CD4-positive, alpha-beta T cell treated with Interleukin-2 at 100 ng/mL for 4 hours (primary cell): ENCODE measurements at places on chromosomes 7 and 10.

- DNase-seq, result no peak
Measured at GRCh38 chr7:46220066-46220630, 299.1 kb upstream of the IGFBP3 start.

GRCh38 chr7:98360221-98361130, 40.4 kb downstream of the BAIAP2L1 start:
- DNase-seq, result no peak

DNA sequence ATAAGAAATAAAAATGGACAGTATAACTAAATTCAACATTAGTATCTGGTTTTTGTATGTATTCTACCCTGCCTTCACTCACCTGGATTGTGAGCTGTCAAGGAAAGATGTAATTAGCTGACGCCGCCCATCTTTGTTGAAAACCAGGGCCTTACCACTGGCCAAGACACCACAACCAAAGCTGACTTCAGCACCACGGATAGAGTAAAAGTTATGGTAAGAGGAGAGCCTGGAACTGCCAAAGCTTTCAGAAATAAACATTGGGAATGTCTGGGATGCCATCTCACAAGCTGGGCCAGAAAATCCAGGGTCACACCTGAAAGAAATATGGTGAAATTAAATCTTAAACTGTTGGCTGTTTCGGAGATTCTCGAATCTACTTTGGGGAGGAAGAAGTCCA, 190.1 kb upstream of the SLC26A5 start:
- no peak for DNase-seq

- no peak for DNase-seq
Measured at GRCh38 chr10:52956461-52956860, 183.9 kb upstream of the MBL2 start.

DNA sequence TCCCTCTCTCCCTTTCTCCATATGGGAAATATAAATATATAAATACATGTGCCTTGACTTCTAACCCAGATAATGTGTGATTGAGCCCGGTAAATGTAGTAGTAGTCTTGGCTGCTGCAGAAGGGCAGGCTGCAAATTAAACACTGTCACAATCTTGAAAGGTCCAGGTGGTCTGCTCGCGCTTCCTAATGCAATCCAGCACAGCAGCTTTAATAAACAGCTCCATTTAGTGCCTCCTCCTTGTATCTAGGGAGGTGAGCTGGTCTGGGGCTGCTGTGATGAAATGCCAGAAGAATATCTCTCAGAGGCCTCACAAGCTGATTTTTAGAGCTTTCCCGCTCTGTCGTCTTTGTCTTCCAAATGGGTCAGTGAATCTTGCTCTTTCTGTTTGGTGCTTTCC, 782 bp downstream of the POU6F2 start:
- no peak for DNase-seq

DNA sequence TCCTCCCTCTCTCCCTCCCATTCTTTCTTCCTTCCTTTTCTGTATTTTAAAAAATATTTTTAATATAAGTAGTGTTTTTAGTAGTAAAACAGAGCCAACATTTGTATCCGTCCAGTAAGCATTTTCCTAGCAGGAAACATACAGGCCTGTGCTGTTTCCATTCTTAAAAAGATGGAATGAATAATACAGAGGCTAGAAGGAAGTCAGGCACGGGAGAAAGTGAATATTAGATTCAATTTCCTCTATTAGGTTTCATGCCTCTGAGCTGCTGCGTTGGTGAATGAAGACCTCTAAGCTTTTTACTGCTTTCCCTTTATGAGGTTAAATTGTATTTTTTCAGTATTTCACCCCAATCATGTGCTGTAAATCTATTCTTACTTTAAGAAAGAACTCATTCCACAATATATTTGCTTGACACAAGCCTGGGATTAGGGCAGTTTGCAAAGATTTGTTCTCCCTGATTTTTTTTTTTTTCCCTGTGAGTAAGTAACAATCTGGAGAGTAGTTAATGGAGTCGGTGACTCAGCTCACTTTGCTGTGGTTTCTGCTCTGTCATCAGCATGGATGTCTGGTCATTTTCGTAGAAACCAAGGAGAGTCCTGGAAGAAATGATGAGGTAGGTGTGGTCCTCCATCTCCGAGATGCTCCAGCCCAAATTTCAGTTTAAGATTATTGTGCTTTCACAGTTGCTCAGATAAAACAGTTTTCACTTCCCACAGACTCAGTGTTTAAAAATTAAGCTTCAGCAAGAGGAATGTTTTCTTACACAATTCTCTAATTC, 76.1 kb upstream of the PITRM1 start:
- DNase-seq, result peak; percentile 19

DNA sequence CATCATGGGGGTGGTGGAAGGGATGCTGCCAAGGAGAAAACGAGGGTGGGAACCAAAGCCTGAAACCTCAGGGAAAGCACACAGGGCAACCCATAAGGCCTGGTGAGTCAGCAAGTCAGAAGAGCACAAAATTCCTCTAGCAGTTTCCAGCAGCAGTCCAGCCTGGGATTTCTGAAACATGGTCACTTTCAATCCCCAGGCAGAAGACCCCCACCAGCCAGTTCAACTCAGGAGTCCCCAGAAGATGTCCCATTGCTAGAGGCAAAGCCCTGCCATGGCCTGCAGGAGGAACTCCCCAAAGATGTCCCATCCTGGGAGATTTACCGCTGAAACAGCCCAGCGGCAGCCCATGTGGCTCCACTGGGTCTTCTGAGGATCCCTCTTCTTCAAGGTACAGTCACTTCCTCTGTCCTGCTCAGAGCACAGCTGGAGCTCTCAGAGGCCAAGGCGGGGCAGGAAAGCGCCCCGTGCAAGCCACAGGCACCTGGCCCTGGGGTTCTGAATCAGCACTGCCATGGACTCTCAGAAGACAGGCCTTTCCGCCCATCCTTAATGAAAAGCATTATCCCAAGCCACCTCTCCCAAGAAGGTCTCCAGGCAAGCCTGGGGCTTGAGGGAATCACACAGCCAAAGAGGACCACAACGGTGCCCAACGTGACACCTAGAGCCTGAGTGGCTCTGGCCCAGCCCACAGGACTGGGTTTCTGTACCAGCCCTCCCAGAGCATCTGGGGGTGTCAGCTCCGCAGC, 196.9 kb downstream of the GRID1 start:
- no peak for DNase-seq

GRCh38 chr10:18968159-18968558, 80.4 kb upstream of the MALRD1 start:
- DNase-seq, result no peak

DNA sequence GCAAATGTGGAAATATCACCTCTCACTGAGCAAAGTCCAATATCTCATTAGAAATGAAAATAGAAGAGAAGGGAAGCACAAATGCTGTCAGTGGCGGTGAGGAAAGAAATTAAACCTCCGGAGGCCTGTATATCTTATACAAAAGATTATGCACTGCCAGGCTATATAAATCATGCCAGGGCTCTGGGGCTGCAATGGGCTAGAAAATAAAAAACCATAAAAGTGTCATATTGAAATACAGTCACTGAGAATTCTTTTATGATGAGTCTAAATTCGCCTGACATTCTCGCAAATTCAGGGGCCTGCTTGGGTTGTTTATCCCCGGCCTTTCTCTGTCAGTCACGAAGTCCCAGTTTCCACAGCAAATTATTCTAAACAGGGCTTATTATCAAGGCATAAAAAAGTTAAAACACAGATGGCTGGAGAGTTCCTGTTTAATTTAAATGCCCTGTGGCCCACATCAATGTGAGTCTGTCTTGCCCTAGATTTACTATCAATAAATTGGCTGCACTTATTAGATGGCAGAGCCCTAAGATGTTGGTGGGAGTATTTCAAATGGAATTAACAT, 193.8 kb downstream of the SNX10 start:
- no peak for DNase-seq

- no peak for DNase-seq
Measured at GRCh38 chr7:6202117-6202516, 70.3 kb downstream of the CYTH3 start.

- DNase-seq, result no peak
Measured at GRCh38 chr7:155463114-155463811, 5.3 kb downstream of the EN2 start.

DNA sequence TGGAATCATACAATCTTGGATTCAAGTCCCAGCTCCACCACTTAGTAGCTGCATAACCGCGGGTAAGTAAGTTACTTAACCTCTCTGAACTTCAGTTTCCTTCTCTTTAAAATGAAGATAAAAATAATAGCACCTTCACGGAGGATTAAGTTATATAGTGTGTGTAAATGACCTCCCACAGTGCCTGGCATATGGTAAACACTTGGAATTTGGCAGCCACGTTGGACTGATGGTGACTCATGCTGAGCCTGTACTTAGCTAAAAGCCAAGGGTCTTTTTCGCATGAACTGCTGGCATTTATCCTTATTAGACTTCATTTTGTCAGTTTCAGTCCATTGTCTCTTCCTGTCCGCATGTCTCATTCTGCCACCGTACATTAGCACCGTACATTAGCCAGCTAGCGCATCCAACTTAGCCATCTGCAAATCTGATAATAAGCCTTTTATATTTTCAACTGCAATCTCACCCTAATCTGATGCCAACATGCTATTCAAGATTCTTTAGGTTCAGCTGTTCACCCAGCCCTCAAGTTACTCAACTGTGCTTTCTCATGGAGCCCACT, 11.2 kb downstream of the SLC13A4 start:
- no peak for DNase-seq

GRCh38 chr7:53672681-53673080, 637.2 kb downstream of the POM121L12 start:
- DNase-seq, result no peak

DNA sequence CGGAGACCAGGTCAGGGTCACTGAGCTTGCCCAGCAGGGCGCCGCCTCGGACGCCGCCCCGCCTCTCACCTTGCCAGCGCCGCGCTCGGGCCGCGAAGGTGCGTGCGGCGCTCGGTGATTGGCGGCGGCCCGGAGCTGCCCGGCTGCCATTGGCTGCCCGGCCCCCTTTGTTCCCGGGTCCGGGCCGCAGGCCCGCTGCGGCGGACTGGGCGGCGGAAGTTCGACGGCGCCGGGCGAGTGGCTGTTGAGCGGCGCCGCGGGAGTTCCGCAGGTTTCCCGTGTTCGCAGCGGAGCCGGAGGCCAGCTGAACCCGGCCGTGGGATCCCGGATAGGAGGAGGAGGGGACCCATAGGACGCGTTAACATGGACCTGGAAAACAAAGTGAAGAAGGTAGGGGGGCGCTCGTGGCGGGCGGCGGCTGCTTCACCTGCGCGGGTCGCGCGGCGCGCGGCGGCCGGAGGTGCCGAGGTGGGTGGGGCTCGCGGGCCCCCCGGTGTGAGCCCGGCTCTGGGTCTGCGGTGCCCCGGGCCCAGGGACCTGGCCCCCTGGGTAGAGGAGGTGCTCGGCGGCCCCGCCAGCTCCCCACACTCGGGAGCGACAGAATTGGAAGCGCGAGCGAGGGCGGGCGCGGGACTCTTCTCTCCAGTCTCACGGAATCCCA, at the start of gene TES:
Gene TES, plus strand, starts transcription at position 195 of the 661 bp plus-strand sequence. Its CDS starts 169 bp downstream, at position 364.
- peak; percentile 67 for DNase-seq

DNA sequence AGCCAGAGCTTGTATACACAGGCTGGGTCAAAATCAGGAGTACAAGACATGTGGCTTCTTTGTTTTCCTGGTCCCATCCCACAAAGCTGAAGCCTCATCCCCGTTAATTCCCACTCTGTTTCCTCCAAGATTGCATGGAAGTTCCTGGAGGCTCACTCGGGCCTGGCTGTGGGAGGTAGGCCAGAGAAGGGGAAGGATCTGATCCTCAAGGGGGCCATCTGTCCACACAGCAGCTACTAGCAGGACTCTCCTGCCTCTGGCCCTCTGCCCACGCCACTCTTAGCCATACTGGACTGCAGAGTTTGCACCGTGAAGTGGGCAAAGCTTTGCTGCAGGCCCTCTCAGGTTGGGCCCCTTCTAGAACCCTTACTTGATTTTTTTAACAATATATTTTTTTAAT, 160.6 kb downstream of the FGFR2 start:
- DNase-seq, result no peak

GRCh38 chr10:97574374-97575126, 2.0 kb downstream of the ANKRD2 start:
- no peak for DNase-seq

DNA sequence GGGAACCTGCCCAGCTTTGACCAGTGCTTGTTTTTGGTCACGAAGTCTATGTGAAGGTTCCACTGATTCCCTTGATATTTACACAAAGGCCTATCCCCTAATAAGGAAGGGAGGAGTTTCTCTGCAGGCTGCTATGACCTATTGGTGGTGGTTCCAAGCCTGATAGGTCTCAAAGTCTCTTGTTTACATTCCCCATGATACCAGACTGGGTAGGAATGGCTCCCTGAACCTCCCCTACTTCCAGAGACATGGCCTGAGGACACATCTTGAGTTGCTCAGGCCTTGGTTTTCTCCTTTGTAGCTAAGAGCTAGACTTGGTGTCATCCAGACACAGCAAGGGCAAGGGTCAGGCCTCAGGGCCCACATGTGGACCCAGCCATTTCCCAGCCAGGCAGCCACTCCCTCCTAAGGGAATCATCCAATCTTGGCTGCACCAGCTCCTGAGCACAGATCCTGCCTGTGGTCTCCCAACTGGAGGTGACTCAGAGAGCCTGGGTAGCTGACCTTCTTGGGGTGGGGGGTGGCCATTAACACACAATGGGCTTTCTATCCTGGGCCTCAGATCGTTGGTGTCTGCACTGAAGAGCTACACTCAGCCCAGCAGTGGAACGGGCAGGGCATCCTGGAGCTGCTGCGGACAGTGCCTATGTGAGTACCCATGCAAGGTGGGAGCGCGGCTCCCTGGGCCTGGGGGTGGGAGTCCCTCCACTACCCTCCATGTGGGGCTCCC, 51.0 kb upstream of the TRIM8 start:
- no peak for DNase-seq

- DNase-seq, result no peak
Measured at GRCh38 chr10:45447416-45447815, 73.4 kb downstream of the ALOX5 start.

DNA sequence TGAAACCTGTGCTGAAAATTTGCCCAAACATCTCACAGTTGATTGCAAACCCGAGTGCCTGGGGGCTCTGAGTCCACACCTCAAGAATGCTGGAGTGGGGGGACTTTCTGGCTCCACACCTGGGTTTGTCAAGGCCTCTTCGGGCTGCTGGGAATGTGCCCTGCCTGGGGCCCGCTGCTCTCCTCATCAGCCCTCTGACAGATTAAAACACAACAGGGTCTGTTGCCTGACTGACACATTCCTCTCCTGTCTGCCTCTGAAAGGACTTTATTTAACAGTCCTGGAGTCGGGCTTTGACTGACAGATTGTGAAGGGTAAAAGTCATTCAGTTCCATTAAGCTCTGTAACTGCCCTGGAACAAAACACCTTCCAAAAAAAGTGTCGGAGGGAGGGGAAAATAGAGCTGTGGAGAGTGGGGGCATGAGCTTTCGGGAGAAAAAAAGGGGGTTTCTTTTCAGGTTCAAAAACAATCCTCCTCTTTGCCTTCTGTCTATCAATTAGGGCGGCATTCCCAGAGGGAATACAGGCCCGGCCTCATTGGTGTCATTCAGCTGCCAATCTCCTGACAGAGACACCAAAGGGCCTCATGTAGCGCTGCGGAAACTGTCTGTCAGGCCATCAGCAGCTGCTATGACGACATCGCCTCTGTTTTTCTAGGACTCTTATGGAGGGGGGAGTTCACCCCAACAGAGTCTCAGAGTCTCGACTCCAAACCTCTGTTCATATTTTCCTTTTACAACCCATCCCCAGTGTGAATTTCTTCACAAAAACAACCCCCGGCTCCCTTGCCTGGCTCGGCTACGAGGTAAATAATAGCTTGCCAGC, 398.8 kb upstream of the NFE2L3 start:
- no peak for DNase-seq
